ENCODE measurements at places on chromosomes 1 and 21. TPM values are rescaled to one million over a fixed set of nuclear protein-coding genes. Genes with fewer than 3 reads are reported as not detected.

Gene CD48
- 378 TPM for total RNA-seq

Gene SLC30A7
- 39.2 TPM for total RNA-seq

Gene NCAM2
- total RNA-seq = not detected

Gene CLEC20A
- not detected for total RNA-seq
